ENCODE measurements at places on chromosomes 3 and 15.

- DNase-seq = peak; percentile 42
Observed at GRCh38 chr3:106957029-106957428, 420.2 kb upstream of the CCDC54 start.

DNA sequence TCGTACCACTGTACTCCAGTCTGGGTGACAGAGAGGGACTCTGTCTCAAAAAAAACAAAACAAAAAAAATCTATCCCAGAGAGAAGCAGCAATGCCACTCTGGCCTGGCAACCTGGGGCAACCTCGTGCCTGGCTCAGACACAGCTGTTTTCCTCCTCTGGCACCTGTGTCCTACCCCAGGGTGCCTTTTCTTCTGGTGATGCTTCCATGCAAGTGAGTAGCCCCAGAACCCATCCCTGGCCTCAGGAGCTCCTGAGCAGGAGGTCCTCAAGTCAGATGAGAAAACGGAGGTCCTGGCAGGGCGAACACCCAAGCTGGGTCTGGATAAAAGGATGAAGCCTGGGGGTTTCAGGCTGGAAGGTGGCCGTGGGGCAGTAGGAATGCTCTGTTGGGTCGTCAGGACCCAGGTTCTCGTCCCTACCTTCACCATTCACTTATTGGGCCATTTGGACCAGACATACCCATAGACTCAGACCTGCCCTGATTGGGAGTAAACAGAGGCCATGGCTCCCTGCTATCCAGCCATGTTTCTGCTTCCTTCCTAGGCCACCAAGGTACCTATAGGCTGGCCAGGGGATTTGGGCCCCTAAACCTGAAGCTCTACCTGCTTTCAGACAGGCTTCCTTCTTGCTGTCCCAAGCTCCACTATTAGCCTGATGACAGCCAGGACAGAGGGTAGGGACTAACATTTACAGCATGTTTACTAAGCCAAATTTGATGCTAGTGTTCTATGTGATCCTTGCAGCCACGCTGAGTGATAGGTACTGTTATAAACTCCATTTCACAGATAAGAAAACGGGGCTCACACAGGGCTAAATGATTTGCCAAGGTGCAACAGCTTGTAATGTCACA is 102.2 kb downstream of the DAPK2 start:
- no peak for DNase-seq

- no peak for DNase-seq
Observed at GRCh38 chr3:17162116-17162515, 277.4 kb downstream of the PLCL2 start.

DNA sequence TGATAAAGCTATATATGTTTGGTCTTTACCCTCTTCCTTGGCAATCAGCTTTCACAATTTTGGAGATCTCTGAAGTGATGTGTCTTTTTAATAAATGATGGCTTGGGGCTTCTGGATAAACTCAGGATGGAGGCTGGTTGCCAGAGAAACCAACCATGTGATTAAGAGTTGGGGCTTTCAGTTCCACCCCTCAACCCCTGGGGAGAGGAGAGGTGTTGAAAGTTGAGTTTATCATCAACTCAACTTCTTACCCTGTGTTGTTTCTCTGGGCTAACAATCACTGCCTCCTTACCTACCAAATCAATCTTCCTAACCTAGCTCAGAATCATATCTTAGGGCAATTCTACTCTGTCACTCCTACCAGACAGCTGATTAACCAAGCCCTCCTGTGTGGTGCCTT is 735.8 kb downstream of the ZPLD1 start:
- no peak for DNase-seq

GRCh38 chr3:49012441-49013017 is 5.3 kb downstream of the WDR6 start:
- DNase-seq = no peak
